ENCODE measurements at places on chromosomes 2 and 18.

- no peak overlapping the region for H3K4me3 ChIP-seq
- no peak for DNase-seq
- no peaks in the 10 kb centered on the region for H3K4me1 ChIP-seq
These were observed 104.6 kb downstream of the SMC6 start for GRCh38 chr2:17649026-17649425.

DNA sequence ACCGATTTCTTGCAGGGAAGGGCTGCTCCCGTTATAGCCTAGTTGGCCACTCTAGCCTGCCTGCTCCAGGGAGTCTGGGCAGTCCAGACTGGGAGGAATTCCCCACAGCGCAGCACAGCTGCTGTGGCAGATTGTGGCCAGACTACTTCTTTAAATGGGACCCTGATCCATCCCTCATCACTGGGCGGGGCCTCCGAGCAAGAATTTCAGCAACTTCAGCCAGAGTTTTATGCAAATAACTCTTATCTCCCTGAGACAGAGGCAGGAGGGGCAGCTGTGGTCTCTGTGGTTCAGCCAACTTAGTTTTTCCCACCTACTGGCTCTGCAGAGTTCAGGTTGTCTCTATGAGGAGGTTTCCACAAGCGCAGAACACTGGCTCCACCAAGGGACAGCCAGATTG is 1583.2 kb downstream of the SUCLG1 start:
- no peak overlapping the region for H3K27ac ChIP-seq
- no peaks in the 10 kb centered on the region for H3K36me3 ChIP-seq
- H3K4me3 ChIP-seq: no peak overlapping the region
- no peak for DNase-seq

DNA sequence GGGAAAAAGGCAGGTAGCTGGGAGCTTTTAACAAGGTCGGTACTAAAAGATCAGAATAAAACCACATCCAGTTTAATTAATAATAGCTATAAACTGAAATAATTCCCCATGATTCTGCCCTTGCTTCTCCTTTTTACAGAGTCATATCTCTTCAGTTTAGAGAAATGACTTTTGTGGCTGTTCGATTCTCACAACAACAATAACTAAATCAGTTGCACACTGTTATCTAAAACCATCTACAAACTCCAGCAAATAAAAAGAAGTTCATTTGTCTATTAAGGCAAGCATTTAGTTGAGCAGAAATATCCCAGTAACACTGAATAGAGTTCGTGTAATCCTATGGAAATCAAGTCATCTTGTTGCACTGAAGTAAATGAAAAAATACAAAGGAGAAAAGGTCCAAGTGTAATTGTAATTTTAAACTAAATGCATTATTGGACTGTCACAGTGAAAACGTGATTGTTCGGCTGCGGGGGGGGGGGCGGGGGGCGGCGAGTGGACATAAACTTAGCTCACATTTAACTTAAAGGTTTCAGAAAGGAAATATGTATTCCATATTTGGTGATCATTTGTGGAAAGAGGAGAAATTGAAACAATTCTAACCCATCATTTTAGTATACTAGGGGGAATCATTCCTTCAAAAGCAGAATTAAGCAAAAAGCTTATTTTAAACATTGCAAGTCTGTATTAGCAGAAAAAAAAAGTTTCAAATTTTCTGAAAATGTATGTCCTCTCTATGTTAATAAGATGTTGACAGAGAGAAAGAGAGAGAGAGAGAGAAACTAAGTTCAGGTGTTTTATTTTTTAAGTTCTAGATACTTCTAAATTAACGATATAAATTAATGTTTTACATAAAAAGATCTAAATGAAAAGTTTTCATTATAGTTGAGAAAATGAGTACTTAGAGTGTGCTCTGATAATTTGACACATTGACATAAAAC is 144.5 kb downstream of the MEIS1 start:
- H3K4me1 ChIP-seq: no peaks in the 10 kb centered on the region
- H3K36me3 ChIP-seq: no peaks in the 10 kb centered on the region
- no peak overlapping the region for H3K27ac ChIP-seq
- H3K4me3 ChIP-seq: no peak overlapping the region
- H3K27me3 ChIP-seq: peaks cover 65% of the 10 kb centered on the region
- no peak for DNase-seq

DNA sequence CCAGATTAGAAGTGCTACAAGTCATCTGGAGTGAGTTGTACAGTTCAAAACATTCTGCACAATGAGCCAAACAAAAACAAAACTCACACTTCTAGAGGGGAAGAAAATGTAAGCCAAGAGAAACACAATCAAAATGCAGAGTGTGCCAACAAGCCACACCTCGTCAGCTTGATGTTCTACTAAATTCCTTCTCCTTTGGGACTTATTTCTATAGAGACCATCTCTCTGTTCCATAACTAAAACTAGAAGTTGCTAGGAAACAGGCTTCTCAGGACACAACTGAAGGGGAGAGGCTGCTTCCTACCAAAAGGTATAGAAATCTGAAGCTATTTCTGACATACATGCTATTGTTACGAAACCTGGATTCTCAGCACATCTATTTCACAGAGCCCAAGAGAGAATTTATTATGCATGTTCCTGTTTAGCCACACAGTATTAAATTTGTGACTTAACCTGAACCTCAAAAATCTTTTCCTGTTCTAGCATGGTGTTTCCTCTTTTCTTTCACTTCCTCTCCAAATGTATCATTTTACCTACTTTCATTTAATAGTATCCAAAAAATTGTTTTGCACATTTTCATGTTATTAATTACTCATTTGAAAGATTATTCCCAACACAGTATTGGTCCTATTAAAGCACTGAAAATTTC is 211.4 kb upstream of the CCDC150 start:
- no peaks in the 10 kb centered on the region for H3K36me3 ChIP-seq
- no peak overlapping the region for H3K4me3 ChIP-seq
- H3K27ac ChIP-seq: no peak overlapping the region
- DNase-seq: no peak

GRCh38 chr2:86557836-86558235 is 5.4 kb downstream of the CHMP3 start:
- no peaks in the 10 kb centered on the region for H3K27me3 ChIP-seq
- no peak for DNase-seq
- H3K4me3 ChIP-seq: no peak overlapping the region
- no peak overlapping the region for H3K27ac ChIP-seq

GRCh38 chr2:12236136-12236844 is 480.4 kb upstream of the TRIB2 start:
- H3K27ac ChIP-seq: no peak overlapping the region
- H3K27me3 ChIP-seq: no peaks in the 10 kb centered on the region
- no peaks in the 10 kb centered on the region for H3K4me1 ChIP-seq
- no peaks in the 10 kb centered on the region for H3K36me3 ChIP-seq

GRCh38 chr2:229081411-229081810 is 189.7 kb downstream of the PID1 start:
- no peaks in the 10 kb centered on the region for H3K36me3 ChIP-seq
- no peak overlapping the region for H3K4me3 ChIP-seq
- DNase-seq: no peak
- H3K4me1 ChIP-seq: peaks cover 6% of the 10 kb centered on the region

- no peaks in the 10 kb centered on the region for H3K27me3 ChIP-seq
- DNase-seq: no peak
- no peaks in the 10 kb centered on the region for H3K36me3 ChIP-seq
- no peaks in the 10 kb centered on the region for H3K4me1 ChIP-seq
- H3K27ac ChIP-seq: no peak overlapping the region
These were observed 229.3 kb downstream of the TGIF1 start for GRCh38 chr18:3679241-3679640.

Measured in right lobe of liver (tissue), 6 donors.